ENCODE measurements at places on chromosomes 1 and 21. TPM values are rescaled to one million over a fixed set of nuclear protein-coding genes. Genes with fewer than 3 reads are reported as not detected.
A peak's percentile ranks its signal among the peaks of the same experiment; 100 is the strongest.

Gene RPE65
- total RNA-seq, result not detected

- H3K27me3 ChIP-seq, result no peaks in the 10 kb centered on the region
- H3K4me1 ChIP-seq, result peaks cover 33% of the 10 kb centered on the region
- no peak overlapping the region for H3K4me3 ChIP-seq
- peak overlapping the region; percentile 56 for H3K27ac ChIP-seq
Observed at GRCh38 chr1:39189592-39190041, 14.9 kb upstream of the MACF1 start.

DNA sequence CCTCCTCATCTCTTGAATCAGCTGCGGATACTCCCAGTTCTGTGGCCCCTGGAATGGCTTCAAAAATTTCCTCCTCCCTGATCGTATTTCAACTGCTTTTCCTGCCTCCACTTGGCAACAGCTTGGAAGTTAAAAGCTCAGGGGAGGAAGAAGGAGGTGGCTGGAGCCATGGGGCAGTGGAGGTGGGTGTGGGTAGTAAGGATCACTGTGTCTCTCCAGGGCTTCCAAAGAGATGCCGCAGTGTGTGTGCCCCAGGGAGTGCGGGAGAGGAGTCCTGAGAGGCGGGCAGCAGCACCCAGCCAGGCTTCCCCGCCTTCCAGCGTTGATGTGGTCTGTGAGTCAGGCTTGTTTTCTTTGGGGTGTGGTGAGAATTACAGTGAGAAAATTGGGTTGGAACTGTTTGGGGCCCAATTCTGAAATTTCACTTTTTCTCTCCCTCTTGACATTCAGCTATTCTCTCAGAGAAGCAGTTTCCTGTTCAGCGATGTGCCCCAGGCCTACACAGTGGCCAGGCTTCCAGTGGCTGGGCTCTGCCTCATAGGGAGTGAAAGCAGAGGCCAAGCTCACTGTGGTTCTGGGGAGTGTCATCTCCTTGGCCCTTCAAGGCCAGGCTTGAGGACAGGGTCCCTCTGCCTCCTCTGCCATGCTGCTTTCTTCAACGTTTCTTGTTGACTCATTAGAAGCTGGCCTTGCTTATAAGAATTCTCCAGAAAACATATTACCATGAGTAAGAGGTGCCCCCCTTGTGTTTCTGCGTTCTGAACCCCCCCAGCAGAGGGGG lies 69.0 kb downstream of the PGM1 start:
- no peak overlapping the region for H3K4me3 ChIP-seq
- H3K27me3 ChIP-seq, result peaks cover 6% of the 10 kb centered on the region
- no peak for DNase-seq
- no peaks in the 10 kb centered on the region for H3K4me1 ChIP-seq
- no peaks in the 10 kb centered on the region for H3K36me3 ChIP-seq

DNA sequence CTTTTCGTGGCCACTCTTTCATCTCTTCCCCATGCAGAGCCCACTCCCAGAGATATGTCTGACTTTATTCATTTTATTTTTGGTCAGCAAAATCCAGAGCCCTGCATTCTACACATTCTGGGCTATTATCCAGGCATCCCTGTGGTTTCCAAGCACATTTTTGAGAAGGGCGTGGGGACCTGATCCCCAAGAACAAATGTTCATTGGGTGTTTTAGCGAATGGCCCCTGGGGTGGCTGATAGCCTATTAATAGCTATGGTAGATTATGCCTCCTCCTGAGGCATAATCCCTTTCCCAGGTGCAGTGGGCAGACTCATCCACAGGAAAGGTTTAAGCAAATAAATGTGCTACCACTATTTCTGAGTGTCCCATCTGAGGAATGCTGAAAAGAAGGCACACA lies 511.8 kb upstream of the USP24 start:
- H3K4me3 ChIP-seq, result no peak overlapping the region
- no peaks in the 10 kb centered on the region for H3K27me3 ChIP-seq
- H3K36me3 ChIP-seq, result no peaks in the 10 kb centered on the region
- no peak overlapping the region for H3K27ac ChIP-seq
- no peak for DNase-seq
- no peaks in the 10 kb centered on the region for H3K4me1 ChIP-seq

DNA sequence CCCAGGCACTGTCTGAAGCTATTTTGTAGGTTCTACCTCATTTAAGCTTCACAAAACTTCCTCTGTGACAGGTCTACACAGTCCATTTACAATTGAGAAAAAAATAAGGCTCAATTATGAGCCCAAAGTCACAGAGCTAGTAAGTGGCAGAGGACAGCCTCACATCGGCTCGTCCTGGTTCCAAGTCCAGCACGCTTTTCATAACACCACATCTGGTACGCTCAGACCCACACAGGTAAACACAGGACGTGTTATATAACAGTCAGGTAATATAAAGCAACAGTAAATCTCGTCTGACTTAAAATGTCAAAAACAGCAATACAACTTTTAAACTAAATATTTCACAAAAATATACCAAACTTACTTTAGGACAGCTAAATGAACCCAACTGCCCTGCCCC lies 13.1 kb downstream of the JAK1 start:
- H3K36me3 ChIP-seq, result no peaks in the 10 kb centered on the region
- H3K4me1 ChIP-seq, result peaks cover 52% of the 10 kb centered on the region
- H3K27me3 ChIP-seq, result no peaks in the 10 kb centered on the region
- no peak overlapping the region for H3K27ac ChIP-seq

GRCh38 chr1:156911577-156912298 lies 8.7 kb upstream of the LRRC71 start:
- H3K27me3 ChIP-seq, result no peaks in the 10 kb centered on the region
- H3K4me3 ChIP-seq, result no peak overlapping the region
- peaks cover 68% of the 10 kb centered on the region for H3K4me1 ChIP-seq
- H3K27ac ChIP-seq, result no peak overlapping the region

All from K562 (cell line).